GM12864 (cell line): ENCODE measurements at places on chromosomes 13 and 19.
A peak's percentile ranks its signal among the peaks of the same experiment; 100 is the strongest.

GRCh38 chr13:67776151-67776550 is 546.0 kb upstream of the PCDH9 start:
- no peak for DNase-seq

DNA sequence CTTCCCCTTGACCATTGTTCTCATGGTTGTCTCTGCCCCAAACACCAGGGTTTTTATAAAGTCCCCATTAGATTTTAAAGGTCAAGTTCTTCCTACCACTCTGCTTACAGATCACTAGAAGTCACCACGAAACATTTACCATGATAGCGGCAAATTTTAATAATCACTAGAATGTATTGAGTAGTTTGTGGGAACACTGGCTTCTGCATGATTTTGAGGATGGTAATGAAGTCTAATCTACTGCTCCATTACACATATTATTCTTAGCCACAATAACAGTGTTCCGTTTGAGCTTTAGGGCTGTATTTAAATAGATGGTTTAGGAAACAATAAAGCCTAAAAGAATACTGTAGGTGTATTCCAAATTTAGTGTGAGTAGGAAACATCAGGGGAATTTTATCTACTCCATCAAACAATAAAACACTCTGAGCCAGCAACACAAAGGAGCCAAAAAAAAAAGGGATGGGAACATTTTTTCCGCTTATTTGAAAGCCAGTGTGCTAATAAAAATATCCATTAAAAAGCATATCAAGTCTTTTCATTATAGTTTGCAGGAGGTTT is 49.7 kb downstream of the KLF12 start:
- no peak for DNase-seq

- no peak for DNase-seq
Observed at GRCh38 chr13:106522112-106522705, 13.3 kb downstream of the EFNB2 start.

DNA sequence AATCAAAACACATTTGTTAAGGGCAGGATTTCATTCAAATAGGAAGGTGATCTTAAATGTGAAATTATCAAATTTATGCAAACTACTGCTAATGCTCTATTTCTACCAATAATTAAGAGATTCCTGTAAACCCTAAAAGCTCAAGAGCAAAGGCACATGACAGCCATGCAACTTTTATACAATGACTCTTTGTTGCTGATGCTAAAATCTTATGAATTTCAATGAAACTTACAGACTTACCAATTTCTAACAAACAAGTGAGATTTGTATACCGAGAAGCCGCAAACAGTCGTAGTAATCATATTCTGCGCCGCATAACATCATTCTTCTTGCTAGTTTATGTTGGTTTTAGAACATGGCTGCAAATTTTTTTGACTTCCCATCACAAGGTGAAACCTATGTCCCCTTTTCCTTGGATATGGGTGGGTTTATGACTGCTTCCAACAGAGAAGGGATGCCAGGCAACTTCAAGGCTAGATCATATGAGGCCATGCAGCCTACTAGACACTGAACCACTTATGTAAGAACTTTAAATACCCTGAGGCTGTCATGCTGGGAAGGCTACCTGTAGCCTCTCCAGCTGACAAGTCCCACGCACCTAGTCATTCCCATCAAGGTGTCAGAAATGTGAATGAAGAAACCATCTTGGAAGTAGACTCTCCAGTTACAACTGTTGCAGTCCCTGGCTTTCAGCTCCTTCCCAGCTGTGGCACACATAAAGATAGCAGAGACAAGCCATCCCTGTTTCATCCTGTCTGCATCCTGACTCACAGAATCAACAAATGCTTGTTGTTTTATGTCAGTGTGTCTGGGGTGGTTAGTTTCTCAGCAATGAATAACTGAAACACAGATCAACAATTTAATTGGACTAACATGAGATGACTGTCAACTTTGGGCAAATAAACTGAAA is 42.0 kb downstream of the LNX2 start:
- no peak for DNase-seq

DNA sequence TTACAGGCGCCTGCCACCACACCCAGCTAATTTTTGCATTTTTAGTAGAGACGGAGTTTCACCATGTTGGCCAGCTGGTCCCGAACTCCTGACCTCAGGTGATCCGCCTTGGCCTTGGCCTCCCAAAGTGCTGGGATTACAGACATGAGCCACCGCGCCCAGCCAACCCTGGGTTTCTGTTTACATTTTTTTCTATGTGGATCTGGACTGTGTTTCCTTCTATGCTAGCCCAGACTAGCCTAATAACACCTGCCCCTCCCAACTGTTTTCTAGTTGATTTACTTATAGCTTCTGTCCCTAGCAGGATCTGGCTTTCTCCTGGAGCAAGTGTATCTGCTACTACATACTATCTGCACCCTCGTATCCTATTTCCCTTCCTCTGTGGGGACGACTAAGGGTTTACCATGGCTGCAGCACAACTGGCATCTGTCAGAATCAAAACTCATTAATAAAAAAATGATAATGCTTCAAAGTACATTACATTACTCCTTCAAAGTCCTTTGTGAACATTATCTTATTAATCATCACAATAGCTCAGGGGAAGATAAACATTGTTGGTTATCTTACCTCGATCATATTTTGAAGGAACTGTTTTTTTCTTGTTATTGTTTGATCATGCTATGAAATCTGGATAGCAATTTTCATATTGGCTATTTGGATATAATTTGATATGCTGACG is 228.3 kb downstream of the KLF5 start:
- no peak for DNase-seq

GRCh38 chr13:38135592-38135991 is 214.1 kb upstream of the UFM1 start:
- DNase-seq, result no peak

GRCh38 chr19:50607874-50608785 is 31.6 kb downstream of the SYT3 start:
- DNase-seq, result peak; percentile 56

DNA sequence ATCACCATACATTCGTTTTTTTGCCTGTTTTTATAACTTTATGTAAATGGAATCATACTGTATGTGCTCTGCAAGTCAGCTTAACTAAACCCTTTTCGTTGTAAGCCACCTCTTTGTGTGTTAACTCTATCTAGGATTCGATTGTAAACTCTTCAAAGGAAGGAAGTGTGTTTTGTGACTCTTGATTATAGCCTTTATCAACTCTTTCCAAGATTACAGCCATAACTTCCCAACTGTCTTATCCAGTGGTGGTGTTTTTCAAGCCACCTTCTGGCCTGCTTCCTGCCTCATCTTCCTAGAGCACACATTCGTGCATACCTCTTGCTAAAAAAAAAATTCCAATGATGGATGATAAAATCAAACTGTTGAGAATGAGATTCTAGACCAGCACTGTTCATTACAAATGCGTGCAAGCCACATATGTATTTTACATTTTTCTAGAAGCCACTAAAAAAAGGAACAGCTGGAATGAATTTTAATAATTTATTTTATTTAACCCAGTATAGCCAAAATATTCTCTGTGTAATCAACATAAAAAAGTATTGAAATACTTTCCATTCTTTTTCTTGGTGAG is 12.0 kb upstream of the FBXL3 start:
- DNase-seq, result no peak

DNA sequence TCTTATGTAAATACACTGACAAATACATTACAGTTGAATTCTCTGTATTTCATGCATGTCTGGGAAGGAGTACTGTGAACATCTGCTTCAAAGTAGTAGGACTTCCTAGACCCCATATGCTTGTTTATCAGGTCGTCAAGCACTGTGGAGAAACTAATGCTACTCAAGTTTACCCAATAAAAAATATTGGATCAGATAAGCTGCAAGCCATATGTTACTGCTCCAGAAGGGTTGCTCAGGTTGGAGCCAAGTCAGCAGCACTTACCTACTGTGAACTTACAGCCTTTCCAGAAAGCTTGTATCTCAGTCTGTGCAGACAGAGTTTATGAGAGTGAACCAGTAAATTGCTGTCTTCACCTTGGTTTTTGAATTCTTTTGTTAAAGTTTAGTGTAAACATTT is 36.2 kb downstream of the SLAIN1 start:
- DNase-seq, result no peak

GRCh38 chr19:23949611-23950010 is 34.9 kb downstream of the ZNF726 start:
- DNase-seq, result no peak

DNA sequence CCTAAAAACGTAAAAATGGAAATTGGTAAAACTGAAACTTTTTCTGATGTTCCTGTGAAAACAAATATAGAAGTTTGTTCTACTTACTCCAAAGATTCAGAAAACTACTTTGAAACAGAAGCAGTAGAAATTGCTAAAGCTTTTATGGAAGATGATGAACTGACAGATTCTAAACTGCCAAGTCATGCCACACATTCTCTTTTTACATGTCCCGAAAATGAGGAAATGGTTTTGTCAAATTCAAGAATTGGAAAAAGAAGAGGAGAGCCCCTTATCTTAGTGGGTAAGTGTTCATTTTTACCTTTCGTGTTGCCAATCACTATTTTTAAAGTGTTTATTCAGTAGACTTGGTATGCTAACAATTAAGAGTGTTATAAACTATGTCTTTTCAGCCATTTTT is 25.6 kb downstream of the BRCA2 start:
- no peak for DNase-seq

DNA sequence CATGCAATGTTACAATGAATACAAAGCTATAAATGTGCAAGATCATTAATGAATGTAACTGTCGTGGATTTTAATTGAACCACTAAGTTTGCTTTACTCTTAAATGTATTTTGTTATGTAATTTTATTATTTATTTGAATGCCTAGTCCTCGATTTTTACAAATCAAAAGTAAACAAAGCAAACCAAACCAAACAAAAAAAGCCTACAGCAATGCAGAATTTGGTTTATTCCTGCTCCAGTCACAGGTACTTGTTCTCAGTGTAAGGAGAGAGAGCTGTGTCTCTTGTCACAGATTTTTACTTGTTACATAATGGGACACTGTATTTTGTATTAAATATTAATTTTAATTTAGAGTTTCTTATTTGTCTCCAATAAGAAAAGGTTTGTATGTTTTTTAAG is 584.3 kb upstream of the SLITRK6 start:
- no peak for DNase-seq
